Dermis blood vessel endothelial cell (primary cell): ENCODE measurements at places on chromosomes 1 and 21. TPM values are rescaled to one million over a fixed set of nuclear protein-coding genes. Genes with fewer than 3 reads are reported as not detected.

The CCDC181 gene
- total RNA-seq, result not detected in 2 replicates

The IGSF21 gene
- total RNA-seq, result not detected in 2 replicates

The PADI2 gene
- total RNA-seq, result 0.17 and 0.19 TPM in 2 replicates

The TCHH gene
- total RNA-seq, result 0.05 and 0.17 TPM in 2 replicates

- DNase-seq, result no peak
These were observed 207.0 kb downstream of the SIPA1L2 start for GRCh38 chr1:232422898-232423297.

DNA sequence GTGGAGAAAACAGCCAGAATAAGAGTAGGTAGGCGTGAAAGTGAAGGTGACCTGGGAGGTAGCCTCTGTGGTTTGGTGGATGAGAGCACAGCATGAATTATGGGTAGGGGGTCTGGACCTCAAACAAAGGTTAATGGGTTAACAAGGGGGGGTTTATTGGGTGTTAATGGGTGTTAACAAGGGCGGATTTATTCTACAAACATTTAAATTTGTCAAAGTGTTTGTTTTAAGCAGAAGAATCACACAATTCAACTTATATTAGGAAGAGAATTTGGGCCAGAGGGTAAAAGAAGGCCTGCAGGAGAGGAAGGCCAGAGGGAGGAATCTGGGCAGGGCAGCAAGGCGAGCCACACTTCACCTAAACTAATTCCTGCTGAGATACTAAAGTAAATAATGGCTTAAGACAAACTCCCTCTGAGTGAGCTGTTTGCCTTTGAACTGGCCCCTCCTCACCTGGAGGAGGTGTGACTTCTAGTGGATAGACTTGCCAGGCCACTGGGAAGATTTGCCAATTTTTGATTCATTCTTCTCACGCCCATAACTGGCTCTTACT lies 191.7 kb downstream of the GIPC2 start:
- DNase-seq, result no peak

DNA sequence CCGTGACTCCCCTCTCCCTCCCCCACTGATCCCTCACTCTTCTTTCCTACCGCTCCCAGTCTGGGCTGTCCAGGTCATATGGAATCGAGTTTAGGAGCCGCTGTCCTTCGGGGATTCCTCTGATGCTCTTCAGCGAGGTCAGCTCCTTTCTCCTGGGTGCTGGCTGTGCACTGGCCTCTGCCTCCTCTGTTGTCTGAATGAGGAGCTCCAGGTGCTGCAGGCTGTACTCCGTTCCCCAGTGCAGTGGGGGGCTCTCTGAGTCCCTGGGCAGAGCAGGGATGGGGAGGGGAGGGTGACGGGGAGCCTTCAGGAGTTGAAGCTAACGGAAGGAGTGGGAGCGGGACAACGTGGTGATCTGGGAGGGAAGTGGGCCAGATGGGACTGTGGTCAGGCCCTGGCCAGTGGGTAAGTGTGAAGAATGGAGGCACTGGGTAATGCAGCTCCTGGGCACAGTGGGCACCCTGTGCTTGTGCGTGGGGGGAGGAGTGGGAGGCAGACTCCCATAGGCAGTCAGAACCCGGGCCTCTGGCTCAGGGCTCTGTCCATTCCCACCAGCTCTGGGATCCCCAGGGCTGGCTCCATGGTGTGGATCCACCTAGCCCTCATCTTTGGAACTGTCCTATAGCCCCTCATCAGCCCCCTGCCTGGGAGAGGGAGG lies 59.5 kb upstream of the TLR5 start:
- no peak for DNase-seq

GRCh38 chr1:169530448-169530847 lies 44.7 kb upstream of the SLC19A2 start:
- DNase-seq, result no peak

- DNase-seq, result no peak
These were observed 17.0 kb downstream of the KLHDC8A start for GRCh38 chr1:205339717-205340116.
